ENCODE measurements at places on chromosomes 5 and 9.

DNA sequence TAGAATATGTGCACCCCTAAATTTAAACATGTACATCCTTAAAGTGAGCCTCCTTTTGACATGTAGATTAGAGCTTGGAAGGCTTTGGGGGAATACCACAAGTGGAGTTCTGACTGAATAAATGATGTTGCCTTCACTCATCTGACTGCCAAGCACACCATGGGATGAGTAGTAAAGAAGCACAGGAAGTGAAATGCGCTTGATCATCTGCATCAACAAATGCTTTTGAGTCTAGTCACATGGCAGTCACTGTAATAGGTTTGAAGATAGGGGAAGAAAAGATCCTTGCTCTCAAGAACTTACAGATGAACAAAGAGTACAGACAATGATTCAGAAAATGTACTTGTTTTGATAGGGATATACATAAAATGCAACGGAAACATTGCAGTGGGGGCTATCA, 62.0 kb upstream of the STARD4 start:
- H3K36me3 ChIP-seq = no peaks in the 10 kb centered on the region
- H3K4me1 ChIP-seq = no peaks in the 10 kb centered on the region
- no peak for DNase-seq
- peaks cover 23% of the 10 kb centered on the region for H3K27me3 ChIP-seq

GRCh38 chr5:7686794-7687193, 164.1 kb downstream of the CFAP90 start:
- H3K36me3 ChIP-seq = no peaks in the 10 kb centered on the region
- no peak for DNase-seq
- H3K4me3 ChIP-seq = no peak overlapping the region
- H3K4me1 ChIP-seq = no peaks in the 10 kb centered on the region

GRCh38 chr9:134491196-134491835, 150.3 kb upstream of the COL5A1 start:
- no peak overlapping the region for H3K4me3 ChIP-seq
- H3K27ac ChIP-seq = no peak overlapping the region
- DNase-seq = no peak
- no peaks in the 10 kb centered on the region for H3K36me3 ChIP-seq

DNA sequence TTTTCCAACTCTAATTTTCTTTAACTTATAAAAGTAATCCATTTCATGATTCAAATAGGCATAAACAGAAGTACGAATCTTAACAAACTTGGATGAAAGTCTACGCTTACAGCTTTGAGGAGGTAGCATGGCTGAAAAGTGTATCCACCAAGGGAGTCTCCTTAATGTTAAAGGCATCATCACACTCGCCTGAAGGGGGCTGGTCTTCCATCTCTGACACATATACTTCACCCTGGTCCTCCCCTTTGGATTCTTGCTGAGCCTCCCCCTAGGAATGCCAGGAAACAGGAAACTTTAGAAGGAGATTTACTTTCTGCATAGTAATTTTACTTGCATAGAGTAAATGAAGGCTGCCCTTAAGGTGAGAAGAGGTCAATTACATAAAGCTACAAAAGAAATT, 10.3 kb upstream of the NME5 start:
- no peaks in the 10 kb centered on the region for H3K36me3 ChIP-seq
- H3K27ac ChIP-seq = no peak overlapping the region
- no peak overlapping the region for H3K4me3 ChIP-seq
- DNase-seq = no peak

GRCh38 chr9:14441976-14442651, 128.2 kb upstream of the NFIB start:
- H3K27ac ChIP-seq = no peak overlapping the region
- H3K4me1 ChIP-seq = no peaks in the 10 kb centered on the region
- peaks cover 3% of the 10 kb centered on the region for H3K36me3 ChIP-seq
- H3K27me3 ChIP-seq = peaks cover 6% of the 10 kb centered on the region
- no peak for DNase-seq

- H3K4me1 ChIP-seq = no peaks in the 10 kb centered on the region
- H3K27ac ChIP-seq = peak overlapping the region; percentile 4
- H3K4me3 ChIP-seq = no peak overlapping the region
- no peaks in the 10 kb centered on the region for H3K27me3 ChIP-seq
- peaks cover 85% of the 10 kb centered on the region for H3K36me3 ChIP-seq
- DNase-seq = no peak
Observed at GRCh38 chr5:75348241-75348640, 11.2 kb downstream of the HMGCR start.

GRCh38 chr9:13929013-13929412, 384.9 kb downstream of the NFIB start:
- H3K4me1 ChIP-seq = no peaks in the 10 kb centered on the region
- H3K27ac ChIP-seq = no peak overlapping the region
- DNase-seq = no peak

DNA sequence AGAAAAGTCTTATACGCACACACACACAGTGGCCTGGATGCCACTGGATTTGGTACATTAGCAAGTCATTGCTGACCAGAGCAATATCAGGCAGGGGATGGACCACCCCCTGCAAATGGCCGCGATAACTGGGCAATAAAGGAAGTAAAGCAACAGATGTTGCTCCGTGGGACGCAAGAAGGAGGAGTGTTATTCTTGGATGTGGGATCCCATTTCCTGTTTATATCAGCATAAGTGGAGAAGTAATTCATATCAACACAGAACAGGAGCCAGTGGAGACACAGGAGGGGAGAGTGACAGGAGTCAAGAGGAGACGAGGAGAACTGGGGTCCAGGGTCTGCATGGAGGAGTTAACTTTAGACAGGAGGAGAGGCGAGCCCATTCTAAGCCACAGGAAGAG, 18.4 kb downstream of the RUFY1 start:
- peaks cover 80% of the 10 kb centered on the region for H3K36me3 ChIP-seq
- no peak overlapping the region for H3K4me3 ChIP-seq
- no peak for DNase-seq
- peaks cover 5% of the 10 kb centered on the region for H3K4me1 ChIP-seq

DNA sequence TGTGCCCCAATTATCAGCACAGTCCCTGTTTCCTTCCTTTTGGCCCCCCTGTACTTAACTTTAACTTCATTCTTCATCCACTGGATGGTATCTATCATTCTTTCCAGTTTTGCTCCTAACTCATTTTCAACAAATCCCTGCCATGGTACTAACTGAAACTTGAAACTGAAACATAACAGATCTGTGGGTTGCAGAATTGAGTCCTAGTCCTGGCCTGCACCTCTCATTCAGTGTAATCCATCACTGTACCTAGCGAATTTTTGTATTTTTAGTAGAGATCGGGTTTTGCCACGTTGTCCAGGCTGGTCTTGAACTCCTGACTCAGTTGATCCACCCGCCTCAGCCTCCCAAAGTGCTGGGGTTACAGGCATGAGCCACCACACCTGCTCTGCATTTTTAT, 15.3 kb upstream of the PIK3R1 start:
- no peak for DNase-seq
- H3K27me3 ChIP-seq = peaks cover 10% of the 10 kb centered on the region
- H3K27ac ChIP-seq = no peak overlapping the region
- no peaks in the 10 kb centered on the region for H3K4me1 ChIP-seq
- no peak overlapping the region for H3K4me3 ChIP-seq

GRCh38 chr9:134055981-134056461, 11.8 kb downstream of the BRD3 start:
- H3K27ac ChIP-seq = no peak overlapping the region
- no peak for DNase-seq
- no peaks in the 10 kb centered on the region for H3K27me3 ChIP-seq
- peaks cover 33% of the 10 kb centered on the region for H3K4me1 ChIP-seq
- peaks cover 26% of the 10 kb centered on the region for H3K36me3 ChIP-seq

DNA sequence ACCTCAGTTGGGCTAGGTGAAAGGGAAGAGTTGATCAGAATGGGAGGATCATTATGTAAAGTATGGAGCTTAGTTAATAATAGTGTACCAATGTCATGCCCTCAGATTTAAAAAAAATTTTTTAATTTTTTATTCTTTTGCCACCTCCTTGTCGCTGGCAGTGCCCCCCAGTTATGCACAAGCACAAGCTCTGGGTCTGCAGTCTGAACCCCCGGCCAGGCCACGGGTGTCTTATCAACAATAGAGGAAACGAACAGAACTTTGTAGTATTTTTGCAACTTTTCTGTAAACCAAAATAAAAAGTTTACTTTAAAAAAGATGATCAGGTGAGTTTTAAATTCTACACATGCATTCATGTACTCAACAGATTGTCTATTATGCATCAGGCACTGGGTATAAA, 1.4 kb upstream of the GM2A start:
- DNase-seq = no peak
- H3K36me3 ChIP-seq = peaks cover 18% of the 10 kb centered on the region
- H3K27me3 ChIP-seq = no peaks in the 10 kb centered on the region
- peak overlapping the region; percentile 89 for H3K27ac ChIP-seq

- H3K27me3 ChIP-seq = peaks cover 11% of the 10 kb centered on the region
- H3K4me3 ChIP-seq = no peak overlapping the region
- H3K27ac ChIP-seq = no peak overlapping the region
- no peak for DNase-seq
- no peaks in the 10 kb centered on the region for H3K36me3 ChIP-seq
Observed at GRCh38 chr9:23542438-23542837, 283.6 kb downstream of the ELAVL2 start.

All from effector memory CD8-positive, alpha-beta T cell (primary cell).